ENCODE measurements at places on chromosomes 11 and 22.

DNA sequence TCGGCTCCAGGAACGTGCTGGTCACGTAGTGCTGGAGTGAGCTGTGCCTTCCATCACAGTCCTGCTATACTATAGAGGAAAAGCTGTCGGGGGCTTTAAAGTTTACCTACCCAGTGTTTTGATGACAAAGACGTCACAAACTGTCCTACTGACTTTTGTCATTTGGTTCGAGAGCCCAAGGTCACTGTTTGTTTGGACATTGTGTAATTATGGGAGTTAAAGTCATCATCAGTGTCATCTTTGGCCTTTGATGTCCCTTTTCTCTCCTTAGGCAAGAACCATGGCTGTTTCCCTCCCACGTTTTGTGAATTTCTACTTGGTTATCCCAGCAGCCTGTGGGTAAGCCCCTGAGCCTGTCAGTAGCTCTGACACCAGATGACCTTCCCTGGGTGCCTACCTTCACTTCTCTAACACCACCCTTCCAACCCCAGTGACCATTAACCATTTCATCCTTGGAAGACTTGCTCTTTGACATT is 59.3 kb downstream of the SLC1A2 start:
- DNase-seq, result no peak

- no peak for DNase-seq
Measured at GRCh38 chr11:6599449-6599848, 4.0 kb downstream of the RRP8 start.

GRCh38 chr11:13391217-13391616 is 71.8 kb downstream of the BTBD10 start:
- no peak for DNase-seq

DNA sequence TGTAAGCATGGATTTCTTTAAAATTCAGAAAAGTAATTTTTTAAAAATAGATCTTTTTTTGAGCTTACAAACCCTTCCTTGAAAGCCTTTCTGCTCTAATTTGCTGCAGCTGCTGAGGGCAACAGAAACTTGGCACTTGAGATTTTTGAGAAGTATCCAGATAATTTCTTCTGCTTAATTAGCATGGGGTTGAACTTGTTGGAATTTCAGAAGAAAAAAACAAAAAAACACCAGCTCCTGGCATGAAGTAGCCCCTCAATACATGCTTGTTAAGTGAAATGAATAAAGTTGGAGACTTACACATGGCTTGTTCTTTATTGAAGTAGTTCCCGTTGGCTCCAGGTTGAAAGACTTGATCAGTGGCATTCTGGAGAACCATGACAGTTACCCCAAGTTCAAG is 331.4 kb upstream of the RAG2 start:
- no peak for DNase-seq

GRCh38 chr11:11813288-11813962 is 28.3 kb upstream of the USP47 start:
- DNase-seq, result no peak

DNA sequence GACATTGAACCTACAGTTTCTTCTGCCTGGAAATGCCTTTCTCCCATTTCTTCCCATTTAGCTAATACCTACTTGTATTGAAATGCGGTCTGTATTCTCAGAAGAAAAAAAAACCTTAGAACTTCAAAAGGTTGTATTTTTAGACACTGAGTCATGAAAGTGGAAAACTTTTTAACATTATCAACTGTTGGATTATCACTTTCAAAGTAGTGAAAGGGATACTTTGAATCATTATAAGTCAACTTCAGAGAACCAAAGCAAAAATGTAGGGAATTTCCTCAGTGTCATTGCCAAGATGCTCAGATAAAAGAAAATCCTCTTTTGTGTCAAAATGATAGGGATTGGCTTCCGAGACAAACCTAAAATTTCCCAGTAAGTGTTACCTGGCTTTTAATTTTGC is 6.6 kb downstream of the HOATZ start:
- DNase-seq, result no peak
